ENCODE measurements at places on chromosomes 3 and 15.

- no peak for DNase-seq
Observed at GRCh38 chr3:37197810-37198371, 23.5 kb upstream of the LRRFIP2 start.

DNA sequence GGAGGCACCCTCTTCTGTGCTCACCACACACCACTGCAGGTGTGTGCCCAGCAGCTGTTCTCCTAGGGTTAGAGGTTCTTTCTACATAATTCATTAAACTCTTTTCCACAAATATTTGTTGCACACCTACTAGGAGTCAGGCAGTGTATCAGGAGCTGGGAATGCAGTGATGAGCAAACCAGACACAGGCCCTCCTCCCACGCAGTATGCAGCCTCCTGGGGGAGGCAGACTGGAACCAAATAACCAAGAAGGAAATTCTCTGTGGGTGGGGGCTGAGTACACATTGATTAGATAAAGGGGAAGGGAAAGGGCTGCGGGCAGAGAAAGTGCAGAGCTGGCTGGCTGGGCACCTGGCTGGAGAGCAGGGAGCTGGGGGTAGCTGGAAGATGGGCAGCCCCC, 18.5 kb upstream of the C3orf22 start:
- no peak for DNase-seq

GRCh38 chr3:86990734-86991481, at the start of gene VGLL3:
Gene VGLL3, minus strand, starts transcription at chr3:86991149. Its CDS starts 406 bp downstream, at chr3:86990743.
- DNase-seq: no peak

DNA sequence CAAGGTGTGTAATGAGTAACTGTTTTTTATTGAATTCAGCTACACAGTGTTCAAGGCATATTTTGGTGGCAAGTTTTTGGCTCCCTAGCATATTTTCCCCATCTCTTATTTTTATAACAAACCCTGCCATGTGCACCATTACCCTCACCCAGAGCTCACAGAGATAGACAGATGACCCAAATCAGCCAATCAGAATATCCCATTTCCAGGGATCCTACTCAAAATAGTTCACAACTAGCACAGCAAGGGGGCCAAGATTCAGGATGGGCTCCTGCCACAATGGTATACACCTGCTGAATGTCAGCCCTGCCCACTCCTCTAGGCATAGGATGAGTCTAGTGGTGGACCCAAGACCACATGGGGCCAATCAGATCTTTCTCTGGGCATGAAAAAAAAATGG, 78.8 kb upstream of the SETMAR start:
- no peak for DNase-seq

- no peak for DNase-seq
Observed at GRCh38 chr3:195056506-195056905, 214.5 kb downstream of the XXYLT1 start.

- DNase-seq: no peak
Observed at GRCh38 chr15:40240619-40241221, 1.9 kb downstream of the PAK6 start.

- DNase-seq: no peak
Observed at GRCh38 chr3:193832833-193833413, 239.9 kb downstream of the OPA1 start.

GRCh38 chr15:57591822-57592367, at the start of gene MYZAP:
Gene MYZAP, plus strand, starts transcription at chr15:57591904. Its CDS starts 131 bp downstream, at chr15:57592035.
- DNase-seq: no peak

GRCh38 chr15:53216036-53216435, 425.9 kb upstream of the ONECUT1 start:
- no peak for DNase-seq

DNA sequence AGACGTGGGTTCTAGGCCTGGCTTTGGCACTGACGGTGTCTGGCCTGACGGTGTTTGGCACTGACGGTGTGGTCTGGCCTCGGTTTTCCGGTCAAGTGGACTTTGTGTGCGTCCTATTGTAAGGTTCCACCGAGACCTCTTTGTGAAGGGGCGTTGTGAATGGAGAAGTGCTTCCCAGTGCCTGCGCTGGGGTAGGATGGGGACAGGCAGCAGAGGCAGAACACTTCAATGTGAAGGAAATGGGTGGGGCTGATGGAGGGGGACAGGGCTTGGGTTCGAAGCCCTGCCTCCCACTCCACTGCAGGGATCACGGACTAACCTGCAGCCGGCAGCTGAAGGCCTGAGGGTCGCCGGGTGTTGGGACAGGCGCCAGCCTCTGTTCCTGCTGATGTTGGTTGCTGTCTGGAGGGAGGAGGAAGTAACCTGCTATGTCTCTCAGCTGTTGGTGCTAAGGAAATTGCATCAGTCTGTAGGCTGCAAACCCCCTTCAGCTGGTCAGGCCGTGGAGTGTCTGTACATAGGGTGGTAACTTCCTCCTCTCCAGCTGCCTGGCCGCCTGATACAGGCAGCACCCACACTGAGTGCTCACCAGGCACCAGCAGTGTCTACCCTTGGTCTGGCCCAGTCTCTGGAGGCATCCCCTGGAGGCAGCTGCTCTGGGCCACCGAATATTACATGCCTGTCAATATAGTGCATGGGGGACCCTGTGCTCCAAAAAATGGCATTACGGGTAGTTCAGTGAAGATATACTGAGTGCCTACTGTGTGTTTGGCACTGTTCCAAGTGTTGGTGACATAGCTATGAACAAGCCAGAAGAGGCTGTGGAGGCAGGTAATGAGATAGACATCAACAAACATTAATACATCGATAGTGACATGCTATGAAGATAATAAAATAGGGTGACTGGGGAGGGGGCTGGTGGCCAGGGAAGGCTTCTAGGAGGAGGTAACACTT, 1.1 kb downstream of the TM6SF1 start:
- DNase-seq: no peak

- no peak for DNase-seq
Observed at GRCh38 chr3:73681610-73682009, 56.9 kb upstream of the PDZRN3 start.

GRCh38 chr3:126131881-126132750, 48.2 kb upstream of the SLC41A3 start:
- no peak for DNase-seq

GRCh38 chr3:161072751-161073150, 32.4 kb downstream of the B3GALNT1 start:
- no peak for DNase-seq

DNA sequence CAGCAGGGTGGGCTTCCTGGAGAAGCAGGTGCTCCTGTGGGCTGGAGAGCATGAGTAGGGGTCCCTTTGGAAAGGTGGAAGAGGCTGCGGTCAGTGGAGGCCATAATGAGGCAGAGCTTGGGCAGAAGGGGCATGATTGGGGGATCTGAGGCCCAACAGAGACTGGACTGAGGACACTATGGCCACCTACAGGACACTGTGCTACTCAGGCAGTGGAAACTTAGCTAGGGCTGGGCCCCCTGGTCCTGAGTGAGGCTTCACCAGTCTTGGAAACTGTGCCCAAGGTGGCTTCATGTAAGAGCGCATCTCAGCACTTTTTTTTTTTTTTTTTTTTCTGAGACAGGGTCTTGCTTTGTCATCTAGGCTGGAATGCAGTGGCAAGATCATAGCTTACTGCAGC, 6.3 kb upstream of the COMMD4 start:
- DNase-seq: no peak

GRCh38 chr3:47227678-47228077, 54.9 kb downstream of the KIF9 start:
- no peak for DNase-seq

GRCh38 chr3:170636400-170636973, 50.6 kb upstream of the SLC7A14 start:
- DNase-seq: peak; percentile 67

- no peak for DNase-seq
Observed at GRCh38 chr3:125054449-125055329, 1.1 kb downstream of the HEG1 start.

GRCh38 chr15:58229297-58229768, 91.2 kb downstream of the AQP9 start:
- DNase-seq: no peak

GRCh38 chr15:90001683-90002427, 731 bp downstream of the ZNF710 start:
- no peak for DNase-seq

DNA sequence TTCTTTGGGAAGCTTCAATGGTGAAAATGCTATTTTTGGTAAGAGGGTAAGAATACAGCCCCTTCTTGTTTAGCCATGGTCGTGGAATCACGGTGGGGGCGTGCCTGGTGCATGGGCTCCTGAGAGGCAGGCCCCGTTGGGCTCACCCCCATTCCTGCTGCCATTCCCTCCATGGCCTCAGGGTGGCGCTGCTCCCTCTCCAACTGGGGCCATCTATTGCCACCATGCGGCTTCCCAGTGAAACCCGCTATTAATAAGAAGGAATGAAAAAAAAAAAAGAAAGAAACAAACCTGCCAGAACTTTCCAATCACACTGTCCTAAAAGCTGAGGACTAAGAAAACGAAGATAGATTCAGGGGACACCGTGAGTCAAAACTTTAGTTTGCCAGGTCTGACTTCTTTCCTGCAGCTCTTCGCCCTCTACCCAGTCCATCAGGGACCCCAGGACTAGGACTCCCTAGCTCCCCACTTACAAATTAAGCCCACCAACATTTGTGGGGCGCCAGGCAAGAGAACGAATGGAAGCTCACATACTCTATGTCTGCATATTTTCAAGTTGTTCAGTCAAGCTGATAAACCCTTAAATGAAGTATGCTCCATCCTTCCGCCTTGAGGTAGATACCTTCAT, 30.6 kb upstream of the ABHD2 start:
- DNase-seq: no peak

GRCh38 chr15:47768735-47769134, 51.4 kb downstream of the SEMA6D start:
- DNase-seq: no peak

DNA sequence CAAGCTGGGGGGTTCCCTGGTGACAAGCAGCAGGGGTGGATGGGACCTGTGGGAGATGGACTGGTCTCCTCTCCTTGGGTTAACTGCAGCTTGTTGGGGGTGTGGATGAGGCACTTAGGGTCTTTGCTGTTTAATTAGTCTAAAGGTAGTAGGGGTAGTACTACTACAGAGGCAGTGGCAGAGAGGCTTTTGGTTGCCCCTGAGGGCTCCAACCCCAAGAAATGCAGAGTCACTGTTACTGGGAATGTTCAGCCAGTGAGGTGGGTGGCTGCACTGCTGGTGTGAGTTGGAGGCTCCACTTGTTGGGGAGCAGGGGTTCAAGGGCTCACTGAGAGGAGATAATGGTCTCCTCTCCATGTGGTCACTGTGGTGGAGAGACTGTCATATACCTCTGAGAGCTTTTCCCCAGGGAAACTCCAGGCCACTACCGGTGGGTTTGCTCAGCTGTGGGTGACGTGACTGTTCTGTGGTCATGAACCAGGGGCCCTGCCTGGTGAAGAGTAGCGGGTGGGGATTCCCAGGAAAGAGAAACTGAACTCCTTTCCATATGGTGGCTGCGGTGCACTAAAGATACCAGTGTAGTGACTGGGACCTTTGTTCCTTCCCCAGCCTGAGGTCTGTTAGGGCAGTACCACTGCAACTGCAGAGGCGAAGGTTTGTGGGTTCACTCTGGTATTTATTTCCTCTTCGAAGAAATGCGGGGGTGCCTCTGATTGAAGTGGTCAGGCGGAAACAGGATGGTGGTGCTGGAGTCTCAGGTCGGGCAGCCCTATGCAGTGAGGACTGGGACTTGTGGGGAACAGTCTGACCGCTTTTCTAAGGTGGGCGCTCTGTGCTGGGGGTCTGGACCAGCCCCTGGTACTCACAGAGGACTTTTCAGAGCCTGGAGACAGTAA, 68.9 kb upstream of the TNFSF10 start:
- DNase-seq: no peak

- peak; percentile 54 for DNase-seq
Observed at GRCh38 chr15:43370975-43371974, at the start of the genes TUBGCP4 and ZSCAN29. Gene TUBGCP4, plus strand, starts transcription at chr15:43371101. Its CDS starts 254 bp downstream, at chr15:43371355. Gene ZSCAN29, minus strand, starts transcription at chr15:43371043. Its CDS starts 1,130 bp downstream, at chr15:43369913.

DNA sequence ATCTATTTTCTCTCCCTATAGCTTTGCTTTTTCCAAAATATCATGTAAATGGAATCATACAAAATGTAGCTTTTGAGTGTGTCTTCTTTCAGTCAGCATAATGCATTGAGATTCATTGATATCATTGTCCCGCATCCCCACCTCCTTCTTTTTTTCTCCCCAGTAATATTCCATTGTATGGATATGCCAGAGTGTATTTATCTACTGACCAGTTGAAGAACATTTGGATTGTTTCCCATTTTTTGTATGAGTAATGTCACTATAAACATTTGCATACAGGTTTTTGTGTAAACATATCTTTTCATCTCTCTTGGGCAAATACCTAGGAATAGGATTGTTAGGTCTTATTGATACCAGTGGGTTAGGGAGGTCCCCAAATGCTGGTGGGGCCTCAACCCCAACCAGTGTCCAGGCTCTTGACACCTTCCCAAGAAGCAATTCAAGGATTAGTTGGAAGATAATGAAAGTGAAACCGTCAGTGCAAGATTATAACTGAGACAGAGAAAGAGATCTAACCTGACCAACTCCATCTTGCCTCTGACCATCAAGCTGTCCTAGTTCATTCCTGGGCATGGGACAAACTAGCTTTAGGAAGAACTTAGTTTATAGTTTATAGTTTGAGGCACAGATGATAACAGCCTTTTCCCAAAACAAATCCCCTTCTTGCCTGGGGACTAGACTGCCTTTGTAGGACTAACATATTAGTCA, 7.4 kb upstream of the SLC33A1 start:
- DNase-seq: no peak

GRCh38 chr15:57321485-57321884, 54.8 kb upstream of the CGNL1 start:
- no peak for DNase-seq

GRCh38 chr3:154758109-154758868, 321.8 kb upstream of the MME start:
- DNase-seq: peak; percentile 28

DNA sequence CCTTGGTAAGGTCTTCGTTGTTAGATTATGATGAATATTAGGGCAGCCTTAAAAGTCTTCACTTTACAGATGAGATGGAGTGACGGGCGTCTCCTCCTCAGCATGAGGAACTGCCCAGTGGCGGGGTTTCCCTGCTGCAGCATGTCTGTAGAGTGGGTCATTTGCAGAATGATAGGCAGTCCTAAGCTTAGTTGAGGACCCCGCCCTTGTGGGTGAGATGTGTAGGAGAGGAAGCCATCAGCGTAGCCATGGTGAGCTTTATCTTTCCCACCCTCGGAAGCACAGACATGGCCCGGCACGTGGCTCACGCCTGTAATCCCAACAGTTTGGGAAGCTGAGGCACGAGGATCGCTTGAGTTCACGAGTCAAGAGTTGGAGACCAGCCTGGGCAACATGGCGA, 877 bp downstream of the NIT2 start:
- DNase-seq: no peak

DNA sequence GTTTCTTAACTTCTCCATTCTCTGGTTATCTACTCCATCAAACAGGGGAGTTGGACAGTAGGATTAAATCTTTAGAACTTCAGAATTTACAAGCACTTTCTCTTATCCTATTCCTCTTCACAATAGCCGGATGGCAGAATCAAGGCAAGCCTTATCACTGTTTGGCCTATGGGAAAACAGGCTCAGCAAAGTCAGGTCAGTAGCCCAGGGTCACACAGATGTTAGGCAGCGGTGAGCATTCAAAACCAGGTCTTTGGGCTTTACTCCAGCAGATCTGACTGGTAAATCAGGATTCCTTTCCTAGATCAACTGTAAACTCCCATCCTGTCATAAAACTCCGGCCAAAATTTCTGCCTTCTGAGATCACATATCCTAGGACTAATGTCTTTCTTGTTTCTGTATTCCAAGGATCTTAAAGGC, 258.4 kb downstream of the OPA1 start:
- DNase-seq: no peak

GRCh38 chr3:188403404-188403803, 249.4 kb downstream of the LPP start:
- DNase-seq: no peak
